ENCODE measurements at places on chromosomes 3 and 15.

DNA sequence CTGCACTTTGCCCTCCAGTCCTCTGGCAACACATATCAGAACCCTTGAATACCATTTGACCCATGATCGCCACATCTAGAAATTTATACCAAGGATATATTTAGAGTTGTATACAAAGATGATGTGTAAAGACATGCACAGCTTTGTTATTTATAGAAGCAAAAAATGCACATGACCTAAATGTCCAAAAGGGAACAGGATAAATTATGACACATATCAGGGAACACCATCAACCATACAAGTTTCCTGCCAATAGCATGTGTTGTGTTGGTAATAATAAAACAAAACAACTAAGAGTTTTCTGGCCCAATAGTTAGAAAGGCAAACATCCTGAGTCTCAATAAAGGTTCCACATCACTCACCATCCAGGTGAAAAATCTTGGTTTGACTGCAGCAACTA lies 51.5 kb downstream of the AAGAB start:
- no peaks in the 10 kb centered on the region for H3K27me3 ChIP-seq
- H3K4me1 ChIP-seq: peaks cover 9% of the 10 kb centered on the region
- H3K36me3 ChIP-seq: peaks cover 54% of the 10 kb centered on the region
- no peak overlapping the region for H3K4me3 ChIP-seq
- DNase-seq: no peak
- no peak overlapping the region for H3K27ac ChIP-seq

GRCh38 chr3:175914785-175915184 lies 1055.7 kb downstream of the NAALADL2 start:
- H3K4me1 ChIP-seq: no peaks in the 10 kb centered on the region
- DNase-seq: no peak
- no peak overlapping the region for H3K4me3 ChIP-seq
- H3K27ac ChIP-seq: no peak overlapping the region

GRCh38 chr3:159607856-159608255 lies 380.8 kb upstream of the IL12A start:
- no peak overlapping the region for H3K4me3 ChIP-seq
- H3K36me3 ChIP-seq: no peaks in the 10 kb centered on the region
- H3K27me3 ChIP-seq: no peaks in the 10 kb centered on the region
- no peaks in the 10 kb centered on the region for H3K4me1 ChIP-seq
- H3K27ac ChIP-seq: no peak overlapping the region
- DNase-seq: no peak

DNA sequence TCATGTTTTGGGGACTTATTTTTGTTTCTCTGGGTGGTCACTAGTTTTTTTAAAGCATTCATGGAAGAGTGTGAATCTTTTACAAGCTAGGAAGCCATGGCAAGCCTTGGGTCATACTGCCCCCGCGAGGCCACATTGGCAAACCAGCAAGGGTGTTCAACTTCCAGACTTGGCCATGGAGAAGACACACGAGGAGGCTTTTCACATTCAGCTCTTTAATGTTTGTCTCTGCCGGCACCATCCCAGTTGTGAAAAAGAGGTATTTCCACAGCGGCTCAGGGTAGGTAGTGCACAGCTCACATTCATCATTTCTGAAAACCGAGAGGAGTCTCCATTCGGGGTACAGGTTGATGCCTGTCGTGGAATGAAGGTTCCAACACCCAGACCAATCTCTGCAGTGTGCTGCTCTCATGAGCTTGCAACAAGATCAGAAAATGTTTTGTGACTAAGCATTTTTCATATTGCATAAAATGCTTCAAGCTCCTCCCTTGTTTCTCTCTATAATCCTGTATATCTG lies 7.7 kb downstream of the CCR5 start:
- peaks cover 42% of the 10 kb centered on the region for H3K4me1 ChIP-seq
- DNase-seq: peak; percentile 90
- peaks cover 7% of the 10 kb centered on the region for H3K36me3 ChIP-seq

DNA sequence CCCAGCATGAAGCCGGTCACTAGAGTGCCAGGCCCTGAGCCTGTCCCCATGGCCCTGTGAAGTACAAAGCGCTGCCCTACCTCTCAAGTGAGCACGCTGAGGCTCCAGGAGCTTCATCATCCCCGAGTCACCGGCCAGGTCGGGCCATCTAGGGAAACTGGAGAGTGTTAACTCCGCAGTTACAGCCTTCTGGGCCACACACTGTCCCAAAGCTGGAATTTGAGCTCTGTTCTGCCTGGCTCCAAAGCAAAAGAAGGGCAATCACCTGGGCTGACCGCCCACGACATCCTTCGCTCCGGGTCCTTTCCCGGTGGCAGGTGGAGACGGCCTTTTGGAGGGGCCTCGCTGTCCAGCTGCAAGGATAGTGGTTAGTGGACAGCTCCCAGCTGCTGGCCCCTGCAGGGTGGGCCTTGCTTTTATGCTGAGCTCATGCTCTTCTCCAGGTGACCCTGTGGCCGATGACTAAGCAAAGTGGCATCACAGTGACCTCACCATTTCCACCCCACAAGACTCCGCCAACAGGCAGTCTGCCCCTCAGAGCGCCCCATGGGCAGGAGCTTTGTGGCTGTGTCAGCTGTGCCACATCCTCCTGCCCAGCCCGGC lies 3.5 kb upstream of the MUC4 start:
- H3K36me3 ChIP-seq: no peaks in the 10 kb centered on the region
- no peak for DNase-seq
- no peak overlapping the region for H3K27ac ChIP-seq
- no peak overlapping the region for H3K4me3 ChIP-seq
- no peaks in the 10 kb centered on the region for H3K27me3 ChIP-seq

Data from activated CD4-positive, alpha-beta T cell treated with anti-CD3 and anti-CD28 coated beads, Interleukin-2, amount 10 ng/mL, durations not matched to agents 24 days and 14 days (primary cell).